ENCODE measurements at places on chromosomes 1 and 21.

GRCh38 chr1:92118826-92119225, 38.7 kb downstream of the BTBD8 start:
- DNase-seq, result no peak

DNA sequence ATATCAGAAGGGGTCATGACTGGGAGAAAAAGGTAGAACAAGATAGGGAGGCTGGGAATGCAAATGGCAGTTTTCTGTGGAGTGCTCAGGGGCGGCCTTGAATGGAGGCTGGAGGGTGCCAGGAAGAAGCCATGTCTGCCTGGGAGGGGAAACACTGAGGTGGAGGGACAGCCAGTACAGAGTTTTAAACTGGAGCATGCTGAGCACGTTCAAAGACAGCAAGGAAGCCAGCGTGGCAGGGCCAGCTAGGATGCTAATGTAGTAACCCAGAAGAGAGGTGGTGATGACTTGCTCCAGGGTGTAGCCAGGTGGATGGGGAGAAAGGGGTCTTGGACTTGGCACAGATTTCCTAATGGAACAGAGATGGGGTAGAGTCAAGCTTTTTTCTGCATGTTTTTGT, 445.8 kb upstream of the VAMP3 start:
- no peak for DNase-seq

- DNase-seq, result no peak
Measured at GRCh38 chr1:227759341-227760300, 24.4 kb downstream of the SNAP47 start.

GRCh38 chr1:9004700-9005394, 21.4 kb downstream of the SLC2A7 start:
- peak; percentile 54 for DNase-seq

DNA sequence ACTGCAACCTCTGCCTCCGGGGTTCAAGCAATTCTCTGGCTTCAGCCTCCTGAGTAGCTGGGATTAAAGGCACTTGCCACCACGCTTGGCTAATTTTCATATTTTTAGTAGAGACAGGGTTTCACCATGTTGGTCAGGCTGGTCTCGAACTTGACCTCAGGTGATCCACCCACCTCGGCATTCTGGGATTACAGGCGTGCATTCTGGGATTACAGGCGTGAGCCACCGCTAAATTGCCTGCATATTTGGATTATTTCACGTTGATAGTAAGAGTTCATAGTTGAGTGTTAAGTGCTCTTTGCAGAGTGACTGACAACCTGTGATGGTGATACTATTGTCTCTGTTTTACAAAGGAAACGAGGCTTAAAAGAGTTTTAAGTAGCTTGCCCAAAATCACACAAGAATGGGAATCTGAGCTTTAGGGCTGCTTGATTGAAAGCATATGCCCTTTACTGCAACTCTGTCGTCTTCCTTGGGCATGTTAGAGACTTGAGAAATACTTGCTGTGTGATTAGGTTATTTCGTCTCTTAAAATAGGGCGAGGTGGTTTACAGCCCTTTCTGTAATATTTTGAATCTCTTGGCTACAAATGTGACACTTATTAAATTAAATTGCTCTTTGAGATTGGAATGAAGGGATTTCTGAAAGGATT, 12.4 kb downstream of the CDC42 start:
- no peak for DNase-seq

- DNase-seq, result no peak
Measured at GRCh38 chr1:3590951-3591865, 20.1 kb downstream of the MEGF6 start.

DNA sequence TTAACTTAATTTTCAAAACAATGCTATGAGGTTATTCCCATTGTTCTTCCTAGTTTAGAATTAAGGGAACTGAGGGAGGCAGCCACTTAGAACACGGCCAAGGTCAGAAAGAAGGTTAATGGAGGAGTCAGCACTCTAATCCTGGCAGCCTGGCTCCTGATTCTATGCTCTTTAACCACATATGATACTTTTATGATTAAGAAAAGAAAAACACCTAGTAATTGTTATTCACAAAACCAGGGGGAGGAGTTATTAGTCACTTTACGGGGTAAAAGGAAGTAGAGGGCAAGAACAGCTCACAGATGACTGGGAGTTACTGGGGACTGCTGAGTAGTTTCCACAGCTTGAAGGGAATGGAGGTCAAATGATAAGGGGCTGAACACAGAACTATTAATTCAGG, 38.6 kb downstream of the GADD45A start:
- DNase-seq, result no peak

GRCh38 chr1:234627009-234627950, 17.3 kb upstream of the IRF2BP2 start:
- no peak for DNase-seq

DNA sequence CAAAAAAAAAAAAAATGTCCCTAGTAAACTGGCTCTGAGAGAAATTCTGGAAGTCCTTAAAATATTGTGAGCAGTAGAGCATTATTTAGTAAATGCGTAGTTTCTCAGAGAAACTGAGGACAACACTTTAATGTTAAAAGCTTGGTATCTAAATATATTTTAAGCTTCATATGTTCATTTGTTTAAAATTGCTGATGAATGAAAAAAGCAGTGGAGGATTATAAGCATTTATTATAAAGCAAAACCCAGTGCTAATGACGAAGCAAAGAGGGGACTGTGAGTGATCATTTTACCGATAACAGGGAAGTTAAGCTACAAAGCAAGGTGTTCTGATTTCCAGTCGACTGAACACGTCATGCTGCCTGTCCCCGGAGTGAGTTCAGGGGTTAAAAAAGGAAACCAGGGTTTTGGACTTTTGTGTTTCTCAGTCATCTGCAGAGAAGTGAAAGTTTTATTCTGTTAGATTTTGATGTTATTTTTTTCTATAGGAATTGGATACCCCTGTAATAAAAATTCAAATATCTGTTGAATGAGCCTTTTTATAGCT, 64.5 kb upstream of the SCCPDH start:
- DNase-seq, result no peak

GRCh38 chr1:166906647-166907046, 30.6 kb upstream of the TADA1 start:
- DNase-seq, result no peak

DNA sequence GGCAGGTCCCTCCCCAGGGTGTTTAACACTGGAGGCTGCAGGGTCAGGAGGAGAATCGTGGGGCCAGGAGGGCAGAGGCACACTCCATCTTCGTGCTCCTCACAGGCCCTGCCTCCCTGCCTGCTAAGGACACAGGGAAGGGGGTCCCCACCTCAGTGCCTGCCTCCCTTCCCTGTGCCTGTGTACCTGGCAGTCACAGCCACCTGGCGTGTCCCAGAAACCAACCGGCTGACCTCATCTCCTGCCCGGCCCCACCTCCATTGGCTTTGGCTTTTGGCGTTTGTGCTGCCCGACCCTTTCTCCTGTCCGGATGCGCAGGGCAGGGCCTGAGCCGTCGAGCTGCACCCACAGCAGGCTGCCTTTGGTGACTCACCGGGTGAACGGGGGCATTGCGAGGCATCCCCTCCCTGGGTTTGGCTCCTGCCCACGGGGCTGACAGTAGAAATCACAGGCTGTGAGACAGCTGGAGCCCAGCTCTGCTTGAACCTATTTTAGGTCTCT, 623 bp upstream of the BGLAP start:
- no peak for DNase-seq

DNA sequence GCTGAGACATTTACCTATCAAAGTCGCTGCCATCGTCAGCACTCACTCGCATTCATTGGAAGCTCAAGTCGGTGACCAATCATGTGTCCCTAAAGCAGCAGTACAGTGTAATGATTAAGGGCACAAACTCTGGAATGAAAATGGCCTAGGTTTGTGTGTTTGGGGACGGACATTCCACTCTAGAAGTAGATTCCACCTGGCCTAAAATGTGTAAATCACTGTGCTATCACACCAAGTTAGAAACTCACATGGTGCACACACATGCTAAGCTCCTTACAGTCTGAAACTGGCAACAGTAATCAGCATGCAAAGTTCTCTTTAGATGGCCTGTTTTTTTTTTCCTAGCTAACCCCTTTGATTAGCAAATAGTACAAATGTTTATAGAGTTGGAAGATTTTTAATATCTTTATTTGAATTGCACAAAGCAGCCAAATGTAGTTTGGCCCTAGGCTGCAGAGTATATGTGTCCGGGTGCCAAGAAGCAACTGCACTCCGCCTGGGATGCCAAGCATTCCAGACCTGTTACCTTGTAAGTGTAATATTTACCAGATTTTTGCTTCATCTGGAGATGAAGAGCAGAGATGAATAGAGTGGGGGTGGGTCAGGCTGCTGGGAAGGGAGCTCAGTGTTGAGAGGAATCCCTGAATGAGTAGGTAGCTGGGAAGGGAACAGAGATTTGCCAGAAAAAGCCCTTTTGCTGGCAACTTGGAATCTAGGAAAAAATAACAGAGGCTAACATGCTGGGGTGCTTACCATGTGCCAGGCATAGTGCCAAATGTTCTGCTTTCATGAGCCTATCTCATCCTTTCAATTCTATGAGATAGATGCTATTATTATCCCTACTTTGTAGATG, 35.2 kb downstream of the TGFB2 start:
- no peak for DNase-seq

GRCh38 chr21:32653326-32653901, 41.2 kb upstream of the CFAP298 start:
- DNase-seq, result no peak

DNA sequence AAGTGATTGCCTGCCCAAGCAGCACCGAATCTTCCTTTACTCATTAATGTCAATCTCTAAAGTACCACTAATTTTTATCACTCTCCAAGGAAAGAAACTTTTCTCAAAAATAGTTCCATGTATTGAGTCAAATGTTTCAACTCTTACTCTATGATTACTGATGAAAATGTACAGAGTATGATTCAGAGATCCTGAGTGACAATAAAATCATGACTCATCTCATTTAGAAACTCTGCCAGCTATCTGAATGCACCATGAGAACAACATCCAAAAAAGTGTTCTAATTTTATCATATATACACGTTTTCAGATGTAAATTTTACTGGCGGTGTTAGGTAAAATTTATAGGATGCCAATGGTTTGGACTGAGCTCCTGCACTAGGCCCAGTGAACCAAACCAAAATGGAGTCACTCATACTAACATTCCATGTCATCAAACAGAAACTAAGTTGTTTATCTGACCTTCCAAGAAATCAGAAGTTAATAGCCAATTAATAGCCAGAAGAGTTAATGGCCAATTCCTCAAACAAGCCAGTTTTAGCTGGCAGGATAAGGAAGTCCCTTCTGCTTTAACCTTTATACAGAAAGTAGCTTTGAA, 22.6 kb downstream of the PLPPR5 start:
- no peak for DNase-seq

DNA sequence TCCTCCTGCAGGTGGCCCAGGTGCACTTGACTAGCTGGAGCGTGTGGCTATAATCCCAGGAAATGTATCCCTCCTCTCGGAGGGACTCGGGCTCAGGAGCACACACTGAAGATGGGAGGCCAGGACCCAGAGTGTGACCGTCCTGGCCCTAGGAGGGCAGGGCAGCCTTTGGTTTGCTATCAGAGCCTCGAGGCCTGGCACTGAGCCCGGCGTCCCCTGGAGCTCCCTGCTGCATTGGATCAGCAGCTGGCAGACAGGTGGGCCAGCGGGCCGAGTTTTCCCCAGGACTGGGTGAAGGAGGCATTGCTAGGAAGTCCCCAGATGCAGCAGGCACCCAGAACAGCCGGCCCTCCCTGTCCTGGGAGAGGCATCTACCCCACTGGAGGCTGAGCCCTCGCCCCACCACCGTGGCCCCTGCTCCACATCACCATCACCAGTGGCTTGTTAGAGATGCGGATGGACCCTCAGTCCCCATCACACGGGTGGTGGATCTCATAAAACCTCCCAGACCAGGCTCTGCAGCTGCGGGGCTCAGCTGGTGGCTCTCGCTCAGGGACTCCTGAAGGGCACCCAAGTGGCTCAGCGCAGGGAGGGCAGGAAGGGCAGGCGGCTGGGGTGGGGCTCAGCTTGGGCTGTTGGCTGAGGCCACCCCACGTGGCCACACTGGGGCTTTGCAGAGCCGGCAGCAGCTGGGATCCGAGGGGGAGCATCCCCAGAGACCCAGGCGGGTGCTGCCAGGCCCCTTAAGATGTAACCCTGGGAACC, 32.7 kb upstream of the POFUT2 start:
- no peak for DNase-seq

GRCh38 chr1:107536266-107536665, 395.4 kb downstream of the NTNG1 start:
- no peak for DNase-seq

DNA sequence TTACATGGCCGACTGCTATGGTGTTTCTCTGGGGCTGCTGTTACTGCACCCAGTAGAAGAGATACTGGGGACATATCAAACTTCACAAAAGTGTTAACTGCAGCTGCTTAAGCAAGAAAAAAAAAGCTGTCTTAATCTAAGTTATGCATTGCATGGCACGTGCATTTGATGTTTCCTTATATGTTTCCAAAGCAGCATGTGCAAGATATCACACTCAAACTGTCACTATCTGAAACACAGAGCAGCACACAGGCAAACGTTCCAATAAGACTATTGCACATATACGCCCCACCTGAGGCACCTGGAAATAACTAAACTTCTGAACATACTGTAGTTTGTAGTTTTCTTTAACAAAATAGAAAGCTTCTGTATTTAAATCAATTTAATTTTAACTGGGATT, 671.4 kb upstream of the ADGRL2 start:
- no peak for DNase-seq

DNA sequence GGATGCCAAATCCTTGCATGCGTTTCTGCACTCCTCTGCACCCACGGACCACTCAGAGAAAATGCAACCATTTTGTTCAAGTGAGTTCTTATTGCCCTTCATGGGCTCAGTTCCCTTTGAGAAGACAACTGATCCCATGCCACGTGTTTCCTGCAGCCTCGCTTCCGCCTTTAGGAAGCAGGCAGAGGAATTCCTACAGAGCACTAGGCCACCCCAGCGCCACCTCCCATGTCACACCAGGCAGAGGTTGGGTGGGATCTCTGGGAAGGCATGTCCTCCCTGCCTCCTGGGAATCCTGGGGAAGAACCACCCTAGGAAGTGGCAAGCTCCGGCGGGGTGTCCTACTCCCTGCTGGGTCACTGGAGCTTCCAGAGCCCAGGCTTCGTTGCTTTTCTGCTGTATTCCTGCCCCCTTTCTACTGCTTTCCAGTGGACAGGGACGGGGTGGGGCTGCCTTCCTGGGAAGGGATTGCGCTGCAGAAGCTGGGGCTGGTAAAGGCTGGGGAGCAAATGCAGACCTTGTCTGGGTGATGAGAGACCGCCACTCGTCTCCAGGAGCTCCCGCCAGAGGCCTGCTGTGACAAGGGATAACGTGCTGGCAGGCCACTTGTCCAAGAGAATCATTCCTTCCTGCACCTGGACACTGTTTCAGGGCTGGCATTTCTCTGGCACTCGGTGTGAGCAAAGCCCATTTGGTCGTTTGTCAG, 478.2 kb upstream of the VAMP3 start:
- DNase-seq, result no peak

GRCh38 chr1:228776449-228776848, 41.2 kb downstream of the RHOU start:
- no peak for DNase-seq

GRCh38 chr1:205935869-205936268, 7.4 kb downstream of the SLC26A9 start:
- DNase-seq, result no peak

GRCh38 chr1:27891196-27891889, 19.0 kb downstream of the THEMIS2 start:
- no peak for DNase-seq
